ENCODE measurements at places on chromosomes 7 and 10.
A peak's percentile ranks its signal among the peaks of the same experiment; 100 is the strongest.

DNA sequence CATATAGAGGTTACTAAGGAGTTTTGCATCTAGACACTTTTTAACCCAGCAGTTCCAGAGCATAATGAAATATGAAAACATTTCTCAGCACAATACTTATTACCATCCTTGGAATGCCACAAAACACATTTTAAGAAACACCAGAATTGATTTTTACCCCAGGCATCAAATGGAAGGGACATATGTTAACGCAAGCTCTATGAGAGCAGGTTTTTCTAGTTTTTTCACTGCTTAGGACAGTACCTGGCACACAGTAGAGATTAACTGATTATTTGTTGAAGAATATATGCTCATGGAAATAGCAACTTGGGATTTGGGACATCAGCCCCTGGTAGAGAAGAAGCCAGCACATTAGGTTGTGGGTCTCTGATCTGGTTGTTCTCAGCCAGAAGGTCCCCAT, 67.0 kb upstream of the ARID5B start:
- DNase-seq: no peak

DNA sequence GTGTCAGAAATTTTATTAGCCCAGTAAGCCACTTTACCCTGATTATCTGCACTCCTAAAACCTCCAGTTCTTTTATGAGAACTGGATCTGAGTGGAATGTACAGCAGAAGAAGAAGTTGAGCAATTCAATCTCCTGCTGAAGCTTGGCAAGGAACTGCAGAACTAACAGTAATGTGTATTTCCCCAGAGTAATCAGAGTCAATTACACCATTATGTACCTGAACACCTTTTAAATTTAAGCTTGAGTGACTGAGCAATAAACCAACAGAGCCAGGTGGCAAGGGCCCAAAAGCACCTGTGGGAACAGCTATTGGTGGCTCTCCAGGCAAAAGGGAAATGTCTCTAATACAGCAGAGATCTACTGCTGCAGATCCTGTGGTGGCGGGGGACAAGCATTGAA, 40.1 kb upstream of the AKR1C2 start:
- DNase-seq: no peak

GRCh38 chr10:14384915-14385314, 54.2 kb upstream of the FRMD4A start:
- DNase-seq: no peak

DNA sequence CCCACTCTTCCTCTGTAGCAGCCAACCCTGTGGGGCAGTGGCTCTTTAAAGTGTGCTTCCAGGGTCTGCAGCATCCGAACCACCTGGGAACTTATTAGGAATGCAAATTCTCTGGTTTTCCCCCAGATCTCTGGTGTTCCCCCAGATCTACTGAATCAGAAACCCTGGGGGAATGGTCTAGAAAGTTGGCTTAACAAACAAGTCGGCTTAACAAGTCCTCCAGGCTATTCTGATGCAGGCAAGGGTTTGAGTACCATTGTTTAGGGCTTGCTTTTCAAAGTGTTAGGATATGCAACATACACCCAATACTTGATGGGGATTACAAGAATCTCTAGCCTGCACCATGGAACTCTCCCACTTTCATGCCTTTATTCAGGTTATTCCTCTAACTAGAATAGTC, 126.3 kb downstream of the RALA start:
- DNase-seq: no peak

DNA sequence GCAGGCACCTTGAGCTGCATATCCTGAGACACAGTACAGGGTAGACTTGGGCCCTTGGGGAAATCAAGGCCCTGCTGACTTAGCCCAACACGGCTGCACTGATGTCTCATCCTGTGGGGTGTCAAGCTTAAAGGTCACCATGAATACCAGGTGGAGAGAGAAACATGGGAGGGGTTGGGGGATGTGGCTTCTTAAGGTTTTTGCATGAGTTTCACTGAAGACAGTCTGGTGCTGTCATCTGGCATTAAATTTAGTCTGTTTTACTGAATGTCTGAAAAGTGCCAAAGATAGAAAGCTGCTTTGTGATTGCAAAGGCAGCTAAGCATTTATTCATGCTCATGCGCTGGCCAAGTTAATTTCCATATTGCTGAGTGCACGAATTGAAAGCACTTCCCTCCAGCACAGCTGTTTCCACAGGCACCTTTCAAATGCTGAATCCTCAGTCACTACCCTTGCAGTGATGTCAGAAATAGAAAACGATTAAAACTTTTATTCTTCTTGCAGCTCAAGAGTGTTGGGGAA, 102.1 kb downstream of the OSBPL3 start:
- DNase-seq: no peak

- DNase-seq: peak; percentile 27
These were observed 139.1 kb upstream of the PFKP start for GRCh38 chr10:2927958-2928840.

DNA sequence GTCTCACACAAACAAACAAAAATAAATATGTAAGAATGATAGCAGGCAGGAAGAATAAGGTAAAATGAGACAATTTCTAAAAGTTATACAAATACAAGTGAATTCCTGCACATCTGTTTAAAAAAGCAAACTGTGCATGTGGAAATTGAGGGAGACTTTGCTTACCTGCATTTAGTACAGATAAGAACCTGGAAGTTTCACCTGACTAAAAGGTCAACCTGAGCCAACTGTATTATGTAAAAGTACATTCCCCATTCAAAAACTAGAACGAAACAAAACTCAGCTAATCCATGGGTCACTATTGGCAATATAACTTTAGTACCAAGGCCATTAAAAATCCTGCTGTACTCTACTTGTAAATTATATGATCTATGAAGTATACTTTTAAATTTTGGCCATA, 127.1 kb downstream of the DOCK4 start:
- no peak for DNase-seq

DNA sequence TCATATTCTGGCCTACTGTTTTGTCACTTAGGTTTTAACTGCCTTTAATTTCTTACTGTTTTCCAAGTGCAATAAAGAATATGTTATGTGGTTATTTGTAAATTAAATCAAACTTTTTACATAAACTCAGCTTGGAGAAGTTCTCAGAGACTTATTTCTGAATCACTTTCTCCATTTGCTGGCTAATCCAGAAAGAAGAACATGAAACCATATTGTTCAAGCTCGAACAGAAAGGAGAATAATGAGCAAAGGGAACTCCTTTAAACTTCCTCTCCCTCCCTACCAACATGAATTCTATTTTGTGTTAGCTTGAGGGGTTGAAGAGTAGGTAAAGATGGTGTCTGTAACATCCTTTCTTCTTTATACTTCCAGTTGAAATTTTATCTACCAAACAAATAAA, 52.3 kb downstream of the SHTN1 start:
- no peak for DNase-seq

DNA sequence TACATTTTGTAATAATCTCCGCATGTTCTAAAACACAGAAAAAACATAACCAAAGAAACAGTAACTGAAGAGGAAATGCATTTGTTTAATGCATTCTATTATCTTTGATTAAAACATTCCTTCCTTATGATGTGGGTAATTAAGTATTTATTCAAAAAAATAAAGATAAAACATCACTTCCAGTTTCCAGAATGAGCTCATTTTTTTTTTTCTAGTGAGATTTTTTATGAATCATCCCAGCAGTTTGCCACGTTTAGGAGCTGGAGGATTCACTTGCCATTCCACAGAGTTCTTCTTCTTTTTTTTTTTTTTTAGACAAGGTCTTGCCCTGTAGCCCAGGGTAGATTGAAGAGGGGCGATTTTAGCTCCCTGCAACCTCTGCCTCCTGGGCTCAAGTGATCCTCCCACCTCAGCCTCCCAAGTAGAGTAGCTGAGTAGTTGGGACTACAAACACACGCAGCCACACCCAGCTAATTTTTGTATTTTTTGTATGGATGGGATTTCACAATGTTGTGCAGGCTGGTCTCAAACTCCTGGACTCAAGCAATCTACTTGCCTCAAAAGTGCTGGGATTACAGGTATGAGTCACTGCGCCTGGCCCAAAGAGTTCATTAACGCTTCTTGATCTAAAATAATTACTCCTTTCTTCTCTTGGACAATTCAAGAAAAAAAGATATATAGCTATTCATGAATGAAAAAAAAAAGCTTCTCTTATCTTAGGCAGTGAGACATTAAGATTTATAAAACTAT, 177.3 kb downstream of the DKK1 start:
- no peak for DNase-seq

DNA sequence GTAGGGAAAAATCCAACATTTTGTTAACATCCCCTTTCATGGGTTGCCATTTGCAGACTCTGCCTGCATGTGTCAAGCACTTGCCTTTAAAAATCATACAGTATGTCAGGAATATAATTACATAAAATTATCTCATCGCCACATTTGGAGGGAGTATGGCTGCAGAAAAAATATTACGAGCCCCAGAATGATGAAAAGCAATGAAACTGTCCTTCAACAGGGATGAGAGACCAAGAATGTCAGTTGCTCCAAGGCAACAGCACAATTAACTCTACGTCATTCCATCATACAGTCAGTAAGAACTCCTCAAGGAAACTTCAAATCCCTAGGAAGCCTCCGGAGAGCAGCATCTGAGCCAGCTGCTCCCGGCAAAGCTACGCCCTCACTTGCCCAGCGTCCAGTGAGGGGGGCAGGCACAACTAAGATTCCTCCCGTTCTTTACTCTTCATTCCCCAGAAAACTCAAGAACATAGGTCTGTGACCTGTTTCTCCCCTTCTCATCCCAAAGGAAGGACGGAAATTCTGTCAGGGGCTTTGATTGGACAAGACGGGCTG, 132.9 kb downstream of the ANLN start:
- DNase-seq: no peak

GRCh38 chr10:2230478-2230877, 493.2 kb upstream of the ADARB2 start:
- no peak for DNase-seq

All from effector CD4-positive, alpha-beta T cell (primary cell).